Spinal cord (tissue), 10 donors: ENCODE measurements at places on chromosomes 3 and 15. TPM values are rescaled to one million over a fixed set of nuclear protein-coding genes. Genes with fewer than 3 reads are reported as not detected.

GRCh38 chr3:184011937-184012889, 5.5 kb downstream of the ABCC5 start:
- DNase-seq, result no peak

Gene GPR160
- total RNA-seq, result 0.61 TPM

DNA sequence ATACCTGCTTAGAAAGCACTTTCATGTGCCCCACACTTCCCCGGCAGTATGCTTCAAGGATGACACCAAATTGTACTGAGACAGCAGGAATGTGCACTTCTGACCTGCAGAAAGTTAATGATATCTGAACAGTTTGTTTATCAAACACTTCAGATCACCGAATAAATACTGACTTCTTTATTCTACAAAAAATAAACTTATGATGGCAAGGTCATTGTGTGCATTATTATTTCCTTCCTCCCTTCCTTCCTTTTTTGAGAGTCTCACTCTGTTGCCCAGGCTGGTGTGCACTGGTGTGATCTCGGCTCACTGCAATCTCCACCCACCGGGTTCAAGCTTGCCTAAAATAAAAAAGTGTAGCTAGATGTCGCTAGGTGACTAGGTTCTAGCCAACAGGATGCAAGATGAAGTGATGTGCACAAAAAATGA, 80.3 kb downstream of the FAIM start:
- no peak for DNase-seq

Gene ATP13A3
- total RNA-seq, result 149 TPM

GRCh38 chr15:57640930-57641682, 49.4 kb downstream of the MYZAP start:
- peak; percentile 38 for DNase-seq

Gene STAB1
- total RNA-seq, result 38.3 TPM

GRCh38 chr3:129116482-129116946, 5.1 kb downstream of the RAB43 start:
- no peak for DNase-seq
